Glomerular endothelial cell (primary cell): ENCODE measurements at places on chromosomes 5 and 9. TPM values are rescaled to one million over a fixed set of nuclear protein-coding genes. Genes with fewer than 3 reads are reported as not detected.
A peak's percentile ranks its signal among the peaks of the same experiment; 100 is the strongest.

GRCh38 chr5:39376293-39376714 is 12.0 kb upstream of the C9 start:
- no peak for DNase-seq

DNA sequence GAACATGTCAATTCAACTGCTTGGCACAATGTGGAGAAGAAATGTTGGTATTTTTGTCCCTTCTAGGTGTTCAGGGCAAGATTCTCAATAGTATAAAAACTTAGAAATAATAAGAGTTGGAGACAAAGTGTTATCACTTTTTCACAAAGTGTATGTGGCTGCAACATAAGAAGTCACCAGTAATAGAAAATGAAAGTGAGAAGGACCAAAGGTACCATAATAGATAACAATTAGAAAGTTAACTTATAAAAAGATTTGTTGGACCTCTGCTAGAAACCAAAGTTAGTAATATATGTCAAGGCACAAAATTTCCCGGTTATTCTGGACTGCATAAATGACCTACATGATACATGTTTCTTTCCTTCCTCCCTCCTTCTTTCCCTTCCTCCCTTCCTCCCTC is 1535.3 kb downstream of the EFNA5 start:
- DNase-seq: no peak

- DNase-seq: peak; percentile 10
Observed at GRCh38 chr5:82793808-82794419, 283.3 kb downstream of the TMEM167A start.

- no peak for DNase-seq
Observed at GRCh38 chr5:149141224-149141956, at the start of gene ABLIM3. Gene ABLIM3 (plus strand): TSS chr5:149141493. CDS start chr5:149142096, 603 bp downstream.

- DNase-seq: no peak
Observed at GRCh38 chr5:168118042-168118668, 173.3 kb upstream of the WWC1 start.

GRCh38 chr5:149472399-149472798 is 78.8 kb downstream of the CSNK1A1 start:
- no peak for DNase-seq

GRCh38 chr5:150206098-150206778 is 16.4 kb downstream of the SLC6A7 start:
- DNase-seq: no peak

C9orf50 gene
- not detected in 2 replicates for total RNA-seq

HNRNPA0 gene
- 10.2 and 15.0 TPM in 2 replicates for total RNA-seq

NEUROG1 gene
- total RNA-seq: not detected in 2 replicates

THOC3 gene
- 56.9 and 60.3 TPM in 2 replicates for total RNA-seq

FRRS1L gene
- total RNA-seq: 0.10 and 0.35 TPM in 2 replicates

ADCY2 gene
- not detected in 2 replicates for total RNA-seq

ACTBL2 gene
- 2.8 and 4.0 TPM in 2 replicates for total RNA-seq

SPINK7 gene
- not detected in 2 replicates for total RNA-seq

CENPK gene
- total RNA-seq: 4.4 and 12.4 TPM in 2 replicates

INSL6 gene
- not detected in 2 replicates for total RNA-seq
